ENCODE measurements at places on chromosomes 11 and 22.

DNA sequence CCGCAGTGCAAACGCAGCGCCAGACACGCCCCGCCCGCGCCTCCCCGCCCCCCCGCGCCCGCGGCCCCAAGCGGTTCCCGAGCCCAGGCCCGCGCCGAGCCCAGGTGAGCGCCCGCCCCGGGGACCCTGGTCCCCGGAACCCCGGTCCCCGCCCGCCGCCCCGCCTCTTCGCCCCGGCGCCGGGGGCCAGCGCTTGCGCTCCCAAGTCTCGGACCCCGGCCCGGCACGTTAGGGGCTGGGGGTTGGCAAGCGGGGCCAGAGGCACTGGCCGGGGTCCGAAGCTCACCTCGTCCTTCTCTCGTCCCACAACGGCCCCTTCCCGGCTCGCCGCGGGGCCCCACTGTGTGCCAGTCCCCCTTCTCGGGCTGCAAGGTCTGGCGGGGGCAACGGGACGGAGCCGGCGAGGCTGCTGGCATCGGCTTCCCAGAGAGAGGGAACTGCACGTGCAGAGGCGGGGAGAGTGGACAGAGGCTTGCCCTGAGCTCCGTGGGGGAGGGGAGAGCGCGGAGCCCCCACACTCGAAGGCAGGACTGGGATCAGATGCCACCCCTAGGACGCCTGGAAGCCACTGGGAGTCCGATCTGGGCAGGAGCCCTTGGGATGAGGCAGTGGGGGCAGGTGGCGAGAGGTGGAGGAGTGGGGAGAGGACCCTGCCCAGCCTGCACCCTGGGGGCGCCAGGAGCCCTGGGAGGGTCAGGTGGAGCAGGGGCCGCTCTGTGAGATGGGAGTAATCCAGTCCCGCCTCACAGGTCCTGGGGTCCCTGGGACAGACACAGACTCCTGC lies 1.8 kb upstream of the AIFM3 start:
- DNase-seq = no peak

- no peak for DNase-seq
Observed at GRCh38 chr22:50347157-50347556, 4.0 kb downstream of the PPP6R2 start.

DNA sequence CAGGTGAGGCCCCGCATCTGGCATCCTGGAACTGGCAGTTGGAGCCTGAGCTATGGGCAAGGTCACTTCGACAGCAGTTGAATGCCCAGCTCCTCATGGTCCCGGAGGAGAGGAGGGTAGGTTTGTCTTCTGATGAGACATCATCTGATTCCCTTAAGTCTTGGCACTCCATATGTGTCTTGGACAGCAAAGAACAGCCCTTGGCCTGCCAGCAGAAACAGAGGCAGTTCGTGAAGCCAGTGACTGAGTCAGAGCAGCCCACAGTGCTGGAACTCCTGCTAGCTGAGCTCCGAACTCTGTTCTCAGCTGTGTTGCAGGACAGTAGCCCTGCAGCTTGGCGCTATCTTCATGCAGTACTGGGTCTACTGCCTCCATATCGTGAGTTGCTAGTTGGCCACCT lies 1.0 kb downstream of the DNHD1 start:
- DNase-seq = no peak

GRCh38 chr11:103007521-103007920 lies 52.0 kb upstream of the MMP13 start:
- DNase-seq = no peak

DNA sequence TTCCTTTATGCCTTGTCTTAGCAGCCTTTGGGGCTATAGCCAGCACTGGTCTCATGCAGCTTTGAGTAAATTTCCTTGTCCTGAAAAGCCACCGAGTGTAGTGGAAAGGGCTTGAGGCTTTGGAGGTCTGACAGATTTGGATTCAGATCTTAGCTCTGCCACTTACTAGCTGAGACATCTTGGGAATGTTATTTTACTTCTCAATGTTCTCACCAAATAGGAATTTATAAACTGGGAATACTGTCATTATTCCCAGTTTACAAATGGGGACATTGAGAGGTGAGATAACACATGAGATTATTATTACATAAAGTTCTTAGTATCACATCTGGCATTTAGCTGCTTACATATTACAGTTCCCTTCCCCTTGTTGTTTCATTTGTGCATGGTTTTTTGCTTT lies 95.5 kb downstream of the COMMD9 start:
- DNase-seq = no peak

- DNase-seq = no peak
Observed at GRCh38 chr11:78192223-78192719, 3.6 kb downstream of the USP35 start.

- DNase-seq = no peak
Observed at GRCh38 chr22:49753276-49753890, 74.3 kb downstream of the BRD1 start.

GRCh38 chr11:116414357-116414880 lies 358.4 kb downstream of the BUD13 start:
- no peak for DNase-seq

- no peak for DNase-seq
Observed at GRCh38 chr22:46965555-46966494, 203.4 kb downstream of the TBC1D22A start.

GRCh38 chr11:78415338-78415737 lies 2.3 kb downstream of the GAB2 start:
- DNase-seq = no peak

DNA sequence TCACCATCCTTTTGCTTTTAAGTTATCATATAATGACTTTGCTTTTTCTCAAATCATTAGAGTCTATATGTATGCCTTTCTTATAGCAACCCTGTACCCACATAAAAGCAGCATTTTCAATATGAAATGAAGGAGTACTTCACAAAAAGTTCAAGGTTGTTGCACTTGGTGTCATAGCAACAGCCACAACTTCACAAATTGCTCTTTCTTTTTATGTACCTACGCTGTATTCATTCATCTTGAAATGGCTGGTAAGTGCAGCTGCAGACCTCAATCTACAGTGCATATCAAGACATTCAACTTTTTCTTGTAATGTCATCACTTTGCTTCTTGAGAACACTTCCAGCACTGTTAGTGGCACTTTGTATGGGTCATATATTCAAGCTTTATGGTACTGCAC lies 18.6 kb downstream of the CWC15 start:
- no peak for DNase-seq

DNA sequence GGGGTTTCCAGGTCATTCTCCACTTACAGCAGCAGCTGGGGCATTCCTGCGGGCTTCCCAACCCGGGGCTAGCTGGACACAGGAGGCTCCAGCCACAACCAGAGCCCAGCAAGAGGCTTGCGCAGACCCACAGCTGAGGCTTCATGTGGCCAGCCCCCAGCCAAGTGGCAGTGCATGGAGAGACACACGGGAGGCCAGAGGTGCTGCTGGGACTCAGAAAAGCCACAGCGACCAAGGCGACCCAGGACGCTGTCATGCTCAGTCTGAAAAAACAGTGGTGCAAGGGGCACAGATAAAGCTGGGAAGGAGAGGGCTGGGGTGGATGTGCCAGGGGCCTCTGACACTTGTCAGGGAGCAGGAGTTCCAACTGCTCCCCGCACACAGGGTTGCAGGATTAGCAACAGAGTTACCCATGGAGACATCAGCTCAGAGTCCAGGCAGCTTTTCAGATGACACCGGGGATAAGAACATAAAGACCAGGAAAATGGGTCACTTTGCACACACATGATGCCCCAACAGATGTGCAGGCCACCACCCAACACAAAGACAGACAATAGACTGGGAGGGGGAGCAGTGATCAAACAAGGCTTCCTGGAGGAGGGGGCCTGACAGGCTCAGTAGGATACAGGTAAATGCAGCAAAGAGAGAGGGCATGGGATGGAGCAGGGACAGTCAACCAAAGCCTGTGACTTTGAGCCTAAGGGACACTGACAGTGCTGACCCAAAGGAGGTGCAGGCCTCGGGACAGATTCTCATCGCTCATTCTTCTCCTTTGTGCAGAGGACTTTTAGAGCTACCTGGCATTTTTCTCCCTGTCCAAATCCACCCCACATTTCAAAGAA lies 6.9 kb upstream of the NEAT1 start:
- DNase-seq = no peak

DNA sequence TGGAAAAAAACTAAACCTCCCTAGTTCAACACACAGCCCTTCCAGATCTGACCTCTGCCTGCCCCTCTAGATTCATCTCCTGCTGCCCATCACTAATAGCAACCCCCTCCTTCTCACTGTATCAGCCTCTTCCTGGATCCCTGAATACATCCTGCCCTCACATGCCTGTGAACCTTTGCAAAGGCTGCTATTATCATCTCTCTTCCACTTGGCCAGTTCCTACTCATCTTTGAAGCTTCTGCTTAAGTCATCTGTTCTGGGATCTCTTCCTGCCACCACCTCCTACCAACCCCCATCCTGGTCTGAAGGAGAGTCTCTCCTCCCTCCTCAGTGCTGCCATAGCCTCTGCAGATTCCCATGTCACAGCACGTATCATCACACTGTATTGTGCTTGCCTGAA lies 38.0 kb upstream of the AMOTL1 start:
- DNase-seq = no peak

- no peak for DNase-seq
Observed at GRCh38 chr11:85086504-85087284, 540.5 kb downstream of the DLG2 start.

- no peak for DNase-seq
Observed at GRCh38 chr11:125446279-125446678, 49.8 kb downstream of the FEZ1 start.

DNA sequence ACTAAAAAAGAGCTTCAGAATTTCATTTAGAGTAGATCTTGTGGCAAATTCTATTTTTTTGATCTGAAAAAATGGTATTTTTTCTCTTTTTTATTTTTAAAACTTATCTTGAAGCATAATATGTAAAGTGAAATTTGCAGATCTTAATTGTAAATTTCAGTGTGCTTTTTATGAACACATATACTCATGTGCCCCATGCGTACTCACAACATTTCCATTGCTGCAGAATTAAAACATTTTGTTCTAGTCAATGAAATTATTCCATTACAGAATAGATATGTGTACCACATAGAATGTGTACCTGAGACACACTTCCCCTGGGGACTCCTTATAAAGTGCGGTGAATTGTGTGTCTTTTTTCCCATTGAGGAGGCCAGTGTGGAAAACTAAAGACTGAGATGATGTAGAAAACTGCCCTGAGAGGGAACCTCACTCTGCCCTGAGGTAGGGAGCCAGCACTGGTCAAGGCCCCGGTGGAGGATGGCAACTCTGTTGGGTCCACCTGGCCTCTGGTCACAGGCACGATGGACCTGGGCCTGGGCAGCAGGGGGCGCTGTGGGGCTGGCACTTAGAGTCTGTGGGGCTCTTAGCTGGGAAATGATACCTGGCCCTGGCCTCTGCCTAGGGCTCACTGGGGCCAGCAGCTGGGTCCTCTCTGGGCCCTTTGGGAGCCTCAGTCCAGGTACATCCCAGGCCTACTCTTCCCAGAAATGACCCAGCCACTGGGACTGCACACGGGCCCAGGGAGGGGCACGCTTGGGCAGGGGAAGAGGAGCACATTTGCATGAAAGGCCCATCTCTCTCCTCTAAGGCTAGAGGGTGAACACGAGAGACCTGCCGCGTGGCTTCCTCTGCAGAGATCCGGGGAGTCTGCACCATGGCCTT lies 77.9 kb upstream of the TOP3B start:
- DNase-seq = peak; percentile 7

DNA sequence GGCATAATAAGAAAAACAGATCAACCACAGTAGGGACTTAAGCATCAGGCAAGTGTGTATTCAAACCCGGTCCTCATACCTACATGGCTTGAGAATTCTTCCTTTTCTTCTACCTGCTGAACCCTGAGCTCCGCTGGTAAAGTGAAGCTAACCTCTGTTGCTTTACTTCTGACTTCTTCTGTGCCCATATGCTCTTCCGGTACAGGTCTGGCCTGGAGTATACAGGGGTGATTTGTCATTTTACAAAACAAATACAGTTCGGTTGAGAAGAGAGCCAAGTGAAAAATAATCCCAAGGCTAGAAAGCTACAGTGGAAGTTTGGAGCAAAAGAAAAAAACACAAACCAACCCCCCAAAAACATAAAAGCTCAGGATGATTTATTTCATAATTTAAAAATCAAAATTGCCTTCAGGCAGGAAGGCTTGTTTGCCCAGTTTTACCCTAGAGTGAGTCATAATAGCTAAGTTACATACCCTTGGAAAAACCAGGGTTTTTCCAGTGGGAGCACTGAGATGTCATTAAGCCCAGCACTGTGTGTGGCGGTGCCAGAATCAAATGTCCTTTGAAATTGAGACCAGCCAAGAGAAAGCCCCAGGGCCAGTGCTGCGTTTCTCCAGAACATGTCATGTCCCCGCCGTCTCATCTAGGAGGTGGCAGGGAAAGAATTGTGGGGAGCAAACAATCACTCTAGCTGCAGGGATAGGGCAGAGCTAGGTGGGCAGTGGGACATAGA lies 305.5 kb upstream of the ISX start:
- no peak for DNase-seq

GRCh38 chr11:890794-891540 lies 19.6 kb downstream of the CHID1 start:
- no peak for DNase-seq

GRCh38 chr11:106262852-106263251 lies 185.4 kb downstream of the AASDHPPT start:
- no peak for DNase-seq

GRCh38 chr11:72041364-72042063 lies 38.8 kb downstream of the NUMA1 start:
- peak; percentile 83 for DNase-seq

GRCh38 chr11:57646194-57646798 lies 3.4 kb downstream of the YPEL4 start:
- DNase-seq = no peak

- no peak for DNase-seq
Observed at GRCh38 chr11:77092382-77092781, 10.3 kb upstream of the OMP start.

GRCh38 chr22:39559456-39560105 lies 11.0 kb upstream of the CACNA1I start:
- DNase-seq = no peak

Measured in hypothalamus (tissue), 51 donors.